Spinal cord (tissue), 10 donors: ENCODE measurements at places on chromosomes 5 and 9.

GRCh38 chr5:103785569-103785968, 223.0 kb upstream of the NUDT12 start:
- no peak for DNase-seq

DNA sequence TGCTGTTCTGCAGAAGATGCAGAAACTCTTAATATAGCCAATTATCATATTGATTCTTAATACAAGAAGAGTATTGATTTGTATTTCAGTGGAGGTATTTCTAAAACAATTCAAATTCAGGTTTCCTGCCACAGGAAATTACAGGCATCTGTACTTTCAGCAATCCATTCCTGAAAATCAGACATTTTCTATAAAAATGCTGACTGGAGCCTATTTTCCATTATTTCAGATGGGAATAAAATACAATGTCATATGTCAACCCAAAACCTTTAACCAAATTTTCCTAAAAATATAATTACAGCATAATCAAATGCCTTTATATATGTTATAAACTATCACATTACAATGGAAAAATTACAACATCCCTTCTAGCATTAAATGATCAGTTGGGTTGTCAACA, 131.5 kb downstream of the MELK start:
- DNase-seq: no peak

DNA sequence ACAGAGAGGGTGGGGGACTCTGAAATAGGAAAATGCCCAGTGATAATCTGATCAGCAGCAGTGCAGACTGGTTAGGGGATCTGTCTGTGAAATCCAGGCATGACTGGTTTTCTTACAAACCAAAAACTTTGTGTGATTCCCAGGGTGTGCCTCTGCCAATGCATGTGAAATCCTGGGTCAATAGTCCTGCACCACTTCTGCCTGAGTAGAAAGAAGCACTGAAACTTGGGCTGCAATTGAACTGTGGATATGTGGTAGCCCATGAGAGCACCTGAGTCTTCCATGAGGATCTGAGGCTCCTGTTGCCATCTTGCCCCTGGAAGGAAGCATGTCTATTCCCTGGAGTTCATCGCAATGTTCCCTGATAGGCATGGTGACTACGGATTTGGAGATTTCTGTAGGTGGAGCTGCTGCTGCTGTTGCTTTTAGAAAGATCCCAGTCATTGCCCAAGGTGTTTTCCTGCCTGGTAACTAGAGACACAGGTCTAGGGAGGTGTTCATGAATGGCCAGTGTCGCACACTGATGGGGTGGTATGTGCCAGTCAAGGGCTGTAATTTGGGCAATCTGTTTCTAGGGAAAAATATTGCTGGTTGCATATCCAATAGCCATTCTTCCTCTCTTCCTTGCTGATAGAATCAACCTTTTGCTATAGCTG, 146.7 kb downstream of the CARTPT start:
- DNase-seq: no peak

DNA sequence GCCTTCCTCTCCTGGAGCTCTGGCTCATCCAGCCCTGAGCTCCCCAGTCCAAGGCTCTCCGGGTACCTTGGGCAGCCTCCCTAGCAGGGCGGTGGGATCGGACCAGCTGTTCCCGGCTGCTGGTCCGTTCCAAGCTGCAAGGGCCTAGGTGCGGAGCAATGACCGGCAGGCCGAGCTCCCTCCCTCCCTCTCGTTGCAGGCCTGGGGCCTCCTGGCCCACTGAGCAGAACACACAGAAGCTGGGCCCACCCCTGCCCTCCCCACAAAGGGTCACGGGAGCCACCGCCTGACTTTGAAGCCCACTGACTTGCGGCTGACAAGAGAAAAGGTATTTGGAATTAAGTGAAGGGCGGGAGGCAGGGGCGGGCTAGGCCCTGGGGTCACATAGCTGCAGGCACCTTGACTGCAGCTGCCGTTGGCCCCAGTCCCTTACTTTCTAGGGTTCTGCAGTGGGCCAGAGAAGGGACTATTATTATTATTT, 104.7 kb upstream of the IER5L start:
- DNase-seq: no peak

DNA sequence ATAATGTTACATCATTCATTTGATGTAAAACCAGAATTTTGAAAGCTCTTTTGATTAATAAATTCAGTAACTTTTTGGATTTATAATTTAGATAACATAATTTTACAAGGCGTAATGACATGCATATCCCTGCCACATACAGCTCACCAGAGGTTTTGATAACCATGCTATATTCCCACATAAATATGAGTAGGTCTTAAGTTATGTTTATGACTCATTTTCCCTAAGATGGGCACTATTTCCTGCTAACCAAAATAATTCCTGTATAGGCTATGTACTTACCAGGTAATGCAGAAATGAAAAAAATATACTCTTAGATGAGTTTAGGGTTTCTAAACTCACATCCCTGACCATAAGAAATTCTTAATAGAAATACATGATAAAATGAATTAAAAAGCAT, 93.9 kb upstream of the EDIL3 start:
- DNase-seq: no peak

DNA sequence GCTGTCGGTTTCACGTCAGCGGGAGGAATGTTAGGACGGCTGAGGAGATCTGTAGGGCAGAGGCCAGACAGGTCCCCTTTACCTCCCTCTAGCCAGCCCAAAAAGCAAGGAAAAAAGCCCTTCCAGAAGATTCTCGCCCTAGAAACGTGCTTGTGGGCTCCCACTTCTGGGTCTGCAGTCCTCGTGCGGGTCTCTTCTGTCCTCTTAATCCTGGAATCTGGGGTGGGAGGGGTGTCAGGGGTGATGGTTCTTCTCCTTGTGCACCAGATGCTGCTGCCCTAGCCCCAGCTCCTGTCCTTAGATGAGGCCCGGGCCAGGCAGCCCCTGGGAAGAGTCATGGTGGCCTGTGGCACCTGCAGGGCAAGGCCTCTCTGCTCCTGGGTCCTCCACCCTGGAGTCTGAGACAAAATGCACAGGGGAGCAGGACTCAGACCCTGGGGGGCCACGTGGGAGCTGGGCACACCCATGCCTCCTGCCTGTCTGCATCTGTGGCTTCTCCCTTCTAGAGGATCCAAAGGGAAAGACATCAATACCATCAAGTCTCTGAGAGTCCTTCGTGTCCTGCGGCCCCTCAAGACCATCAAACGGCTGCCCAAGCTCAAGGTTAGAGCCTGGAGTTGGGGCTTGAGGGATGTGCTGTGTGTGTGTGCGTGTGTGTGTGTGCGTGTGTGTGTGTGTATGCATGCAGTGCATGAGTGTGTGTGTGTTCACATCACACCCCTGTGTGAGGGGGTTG, 174.2 kb downstream of the CACNA1B start:
- DNase-seq: no peak

- DNase-seq: no peak
Measured at GRCh38 chr5:32172923-32173266, 1.2 kb downstream of the GOLPH3 start.

GRCh38 chr5:76174101-76174500, 90.9 kb downstream of the SV2C start:
- DNase-seq: no peak

DNA sequence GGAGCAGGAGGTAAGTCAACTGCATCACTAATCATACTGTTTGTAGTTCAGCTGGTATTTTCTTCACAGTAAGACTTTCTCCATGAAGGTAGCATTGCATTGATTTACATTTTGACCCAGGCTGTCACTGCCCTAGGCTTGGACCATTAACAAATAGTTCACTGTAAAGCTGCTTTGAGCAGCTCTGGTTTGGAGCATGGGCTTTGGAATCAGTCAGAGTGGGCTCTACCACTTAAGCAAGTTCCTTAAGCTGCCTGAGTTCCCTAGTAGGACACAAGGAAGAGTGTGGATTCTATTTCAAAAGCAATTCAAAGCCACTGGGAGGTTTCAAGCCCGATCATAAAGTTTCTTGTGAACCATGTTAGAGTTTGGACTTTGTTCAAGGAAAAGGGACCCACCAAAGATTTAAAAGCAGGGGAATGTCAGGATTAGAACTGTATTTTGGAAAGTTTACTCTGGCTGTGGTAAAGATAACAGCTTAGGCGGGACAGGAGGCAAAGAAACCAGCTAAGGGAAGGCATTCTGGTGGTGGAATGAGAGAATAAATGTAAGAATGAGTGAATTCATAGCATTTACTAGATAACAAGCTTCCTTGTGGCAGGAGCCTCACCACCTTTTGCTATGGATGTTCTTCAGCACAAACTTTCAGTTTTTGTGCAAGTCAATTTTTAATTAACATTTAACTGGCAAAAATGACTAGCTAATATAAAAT, 12.3 kb upstream of the PANK3 start:
- DNase-seq: no peak

DNA sequence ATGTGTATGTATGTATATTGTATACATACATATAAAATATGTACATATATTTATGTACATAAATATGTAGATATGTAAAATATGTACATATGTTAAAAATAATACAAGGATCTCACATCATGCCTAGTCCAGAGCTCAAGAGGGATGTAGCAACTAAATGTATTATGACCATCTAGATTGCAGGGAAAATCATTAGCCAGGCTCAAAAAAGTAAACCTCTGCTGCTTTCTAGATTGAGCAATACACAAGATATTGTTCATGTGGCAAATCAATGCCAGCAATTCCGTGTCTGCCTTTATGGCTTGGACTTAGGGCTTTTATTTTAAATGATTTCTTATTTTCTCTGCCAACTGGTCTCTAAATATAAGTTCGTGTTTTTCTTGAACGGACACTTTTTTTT, 65.2 kb downstream of the RAI14 start:
- DNase-seq: no peak

DNA sequence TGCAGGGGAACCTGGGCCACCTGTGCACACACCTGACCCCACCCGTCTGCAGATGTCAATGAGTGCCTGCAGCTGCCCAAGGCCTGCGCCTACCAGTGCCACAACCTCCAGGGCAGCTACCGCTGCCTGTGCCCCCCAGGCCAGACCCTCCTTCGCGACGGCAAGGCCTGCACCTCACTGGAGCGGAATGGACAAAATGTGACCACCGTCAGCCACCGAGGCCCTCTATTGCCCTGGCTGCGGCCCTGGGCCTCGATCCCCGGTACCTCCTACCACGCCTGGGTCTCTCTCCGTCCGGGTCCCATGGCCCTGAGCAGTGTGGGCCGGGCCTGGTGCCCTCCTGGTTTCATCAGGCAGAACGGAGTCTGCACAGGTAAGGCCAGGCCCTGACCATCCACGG, 14.5 kb upstream of the ASS1 start:
- no peak for DNase-seq

DNA sequence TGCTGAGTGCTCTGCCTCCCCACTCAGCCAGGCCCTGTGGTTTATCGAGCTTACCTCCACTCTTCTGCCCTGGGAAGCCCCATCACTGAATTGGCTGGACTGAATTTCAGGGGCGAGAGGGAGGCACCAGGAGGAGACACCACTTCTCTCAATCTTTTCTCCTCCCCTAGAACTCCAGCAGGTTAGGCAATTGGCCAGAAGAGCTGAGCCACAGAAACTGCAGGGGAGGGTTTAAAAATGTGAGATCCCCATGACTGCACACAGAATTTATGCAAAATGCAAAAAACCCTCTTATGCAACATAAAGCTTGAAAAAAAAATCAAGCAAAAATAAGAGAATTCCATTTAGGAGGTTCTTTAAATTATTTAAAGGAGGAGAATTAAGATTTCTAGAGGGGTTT, 29.9 kb downstream of the TUT7 start:
- no peak for DNase-seq

- no peak for DNase-seq
Measured at GRCh38 chr9:98516897-98517503, 191.7 kb downstream of the GABBR2 start.

- DNase-seq: no peak
Measured at GRCh38 chr9:37421914-37422288, 595 bp upstream of the GRHPR start.

DNA sequence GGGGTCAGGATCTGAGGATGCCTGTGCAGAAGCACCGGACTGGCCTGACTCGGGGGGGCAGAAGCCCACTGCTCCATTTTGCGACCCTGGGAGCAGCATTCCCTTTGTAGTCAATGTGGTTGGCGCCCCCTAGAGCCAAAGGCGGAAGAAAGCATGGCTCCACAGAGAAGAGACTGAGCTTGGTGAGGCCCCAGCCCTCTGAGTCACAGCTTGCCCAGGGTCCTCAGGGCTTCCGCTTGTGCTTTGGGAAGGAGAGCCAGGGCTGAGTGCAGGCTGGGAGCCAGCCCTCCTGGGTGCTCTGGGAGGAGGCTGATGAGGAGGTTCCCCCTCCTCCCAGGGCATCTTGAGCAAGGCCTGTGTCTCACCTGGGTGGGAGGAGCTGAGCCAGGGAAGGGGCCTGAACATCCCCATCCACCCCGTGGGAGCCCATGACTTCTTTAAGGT, 5.5 kb upstream of the AQP3 start:
- DNase-seq: peak; percentile 39

- no peak for DNase-seq
Measured at GRCh38 chr5:127006744-127007143, 23.6 kb downstream of the MARCHF3 start.

DNA sequence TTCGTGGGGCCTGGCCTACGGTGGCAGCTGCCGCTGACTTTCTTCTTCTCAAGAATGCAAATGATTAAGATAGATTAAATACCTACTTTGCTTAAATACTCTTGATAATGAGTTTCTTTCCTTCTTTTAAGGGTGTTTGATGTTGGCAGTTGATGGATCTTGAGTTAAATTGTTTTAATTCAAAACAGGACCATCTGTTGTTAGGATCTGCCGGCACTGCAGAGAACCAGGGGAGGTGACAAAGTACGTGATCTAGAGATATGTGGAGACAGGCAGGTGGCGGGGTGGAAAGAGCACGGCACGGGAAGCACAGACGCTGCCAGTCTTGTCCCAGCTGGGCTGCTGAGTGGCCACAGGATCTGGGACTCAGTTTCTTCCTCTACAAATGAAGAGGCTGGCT, 37.9 kb downstream of the MED27 start:
- DNase-seq: peak; percentile 61

DNA sequence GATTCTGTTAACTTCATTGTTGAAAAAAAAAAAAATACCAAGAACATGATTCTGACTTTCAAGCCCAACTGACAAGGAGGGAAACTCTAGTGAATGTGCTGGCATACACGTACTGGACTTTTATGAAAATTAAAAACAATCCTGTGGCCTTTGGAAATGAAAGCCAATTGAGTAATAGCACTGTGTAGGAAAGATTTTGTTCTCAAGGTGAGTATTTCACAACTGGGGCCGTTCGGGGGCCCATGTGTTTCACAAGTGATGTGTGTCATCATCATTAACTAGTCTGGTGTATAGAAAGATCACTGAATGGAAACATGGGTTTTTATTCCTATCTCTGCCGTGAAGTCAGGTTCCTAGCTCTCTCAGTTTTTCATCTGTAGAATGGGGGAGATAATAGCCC, 605.0 kb upstream of the CLINT1 start:
- no peak for DNase-seq

GRCh38 chr9:16992138-16992537, 121.7 kb upstream of the BNC2 start:
- no peak for DNase-seq
